Activated naive CD4-positive, alpha-beta T cell treated with anti-CD3 and anti-CD28 coated beads, Interleukin-2, amount 10 ng/mL, durations not matched to agents 7 days and 5 days (primary cell): ENCODE measurements at places on chromosomes 6 and 20.

DNA sequence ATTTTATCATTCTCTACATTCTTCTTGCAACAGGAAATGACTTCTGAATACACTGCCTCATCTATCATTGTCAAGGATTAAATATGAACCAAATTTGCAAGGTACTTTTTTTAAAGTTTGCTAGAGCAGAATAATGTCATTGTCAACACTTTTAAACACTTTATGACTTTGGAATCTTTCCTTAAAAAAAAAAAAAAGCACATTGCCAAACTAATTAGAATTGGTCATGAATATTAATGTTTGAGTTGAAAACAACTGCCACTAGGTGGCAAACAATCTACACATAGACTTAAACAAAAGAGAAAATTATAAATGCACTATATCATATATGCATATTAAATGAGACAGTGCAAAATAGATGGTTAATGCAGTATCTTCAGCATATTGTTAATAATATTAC lies 32.5 kb upstream of the TMEM244 start:
- peaks cover 8% of the 10 kb centered on the region for H3K27me3 ChIP-seq
- DNase-seq: no peak
- no peaks in the 10 kb centered on the region for H3K36me3 ChIP-seq
- H3K27ac ChIP-seq: no peak overlapping the region

GRCh38 chr6:19472850-19473249 lies 364.3 kb upstream of the ID4 start:
- H3K27ac ChIP-seq: no peak overlapping the region
- H3K4me1 ChIP-seq: no peaks in the 10 kb centered on the region
- no peaks in the 10 kb centered on the region for H3K27me3 ChIP-seq
- no peak overlapping the region for H3K4me3 ChIP-seq
- no peak for DNase-seq

DNA sequence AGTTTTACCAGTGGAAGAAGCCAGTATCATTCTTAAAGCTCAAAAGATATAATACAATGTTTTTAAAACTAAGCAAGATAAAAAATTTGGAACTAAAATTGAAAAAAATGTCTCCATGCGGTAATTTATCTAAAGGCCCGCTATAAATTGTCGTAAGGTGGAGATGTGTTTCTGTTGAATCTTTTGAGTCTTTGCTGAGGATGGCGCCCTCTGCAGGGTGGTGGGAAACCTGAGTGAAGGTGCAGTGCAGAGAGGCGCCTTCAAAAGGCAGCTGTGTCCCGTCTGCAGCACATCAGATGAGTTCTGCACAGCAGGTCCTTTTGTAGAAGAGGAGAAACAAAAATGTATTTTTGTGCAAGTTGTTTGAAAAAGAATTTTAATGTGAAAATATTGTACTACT lies 29.4 kb upstream of the KIF25 start:
- H3K27ac ChIP-seq: no peak overlapping the region
- H3K36me3 ChIP-seq: no peaks in the 10 kb centered on the region
- DNase-seq: peak; percentile 57
- no peaks in the 10 kb centered on the region for H3K4me1 ChIP-seq
- no peaks in the 10 kb centered on the region for H3K27me3 ChIP-seq
- H3K4me3 ChIP-seq: no peak overlapping the region

- H3K27me3 ChIP-seq: no peaks in the 10 kb centered on the region
- H3K27ac ChIP-seq: no peak overlapping the region
- no peak overlapping the region for H3K4me3 ChIP-seq
- no peaks in the 10 kb centered on the region for H3K36me3 ChIP-seq
These were observed 113.1 kb downstream of the FOXA2 start for GRCh38 chr20:22471156-22471836.

DNA sequence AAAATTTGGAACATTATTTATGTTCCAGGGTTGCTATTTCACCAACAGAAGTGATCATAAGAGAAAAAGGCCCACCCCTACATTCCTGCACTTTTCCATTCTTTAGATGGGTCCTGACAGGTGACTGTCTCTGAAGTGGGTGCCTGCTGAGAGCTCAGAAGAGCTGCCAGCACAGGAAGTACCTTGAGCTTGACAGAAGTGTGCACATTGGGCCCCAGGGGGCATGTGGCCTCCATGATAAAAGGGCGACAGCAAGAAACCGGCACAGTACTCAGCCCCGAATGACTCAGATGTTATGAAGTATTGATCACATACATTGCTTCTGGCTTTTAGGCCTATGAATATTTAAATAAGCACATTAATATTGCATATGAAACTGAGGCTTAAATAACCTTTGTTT lies 150.4 kb downstream of the PCSK2 start:
- H3K4me1 ChIP-seq: no peaks in the 10 kb centered on the region
- H3K27me3 ChIP-seq: peaks cover 4% of the 10 kb centered on the region
- no peaks in the 10 kb centered on the region for H3K36me3 ChIP-seq
- no peak for DNase-seq
- H3K27ac ChIP-seq: no peak overlapping the region
- H3K4me3 ChIP-seq: no peak overlapping the region
